Activated CD4-positive, alpha-beta T cell treated with anti-CD3 and anti-CD28 coated beads, Interleukin-2, amount 10 ng/mL, durations not matched to agents 7 days and 5 days (primary cell): ENCODE measurements at places on chromosomes 1 and 21. TPM values are rescaled to one million over a fixed set of nuclear protein-coding genes. Genes with fewer than 3 reads are reported as not detected.

The GOLT1A gene
- not detected for total RNA-seq

The LCE1C gene
- total RNA-seq = not detected

The CLCNKB gene
- not detected for total RNA-seq

- no peaks in the 10 kb centered on the region for H3K36me3 ChIP-seq
- no peaks in the 10 kb centered on the region for H3K4me1 ChIP-seq
- H3K4me3 ChIP-seq = no peak overlapping the region
- no peak for DNase-seq
- no peak overlapping the region for H3K27ac ChIP-seq
- no peaks in the 10 kb centered on the region for H3K27me3 ChIP-seq
These were observed 177.6 kb downstream of the GABPA start for GRCh38 chr21:25912402-25912746.

DNA sequence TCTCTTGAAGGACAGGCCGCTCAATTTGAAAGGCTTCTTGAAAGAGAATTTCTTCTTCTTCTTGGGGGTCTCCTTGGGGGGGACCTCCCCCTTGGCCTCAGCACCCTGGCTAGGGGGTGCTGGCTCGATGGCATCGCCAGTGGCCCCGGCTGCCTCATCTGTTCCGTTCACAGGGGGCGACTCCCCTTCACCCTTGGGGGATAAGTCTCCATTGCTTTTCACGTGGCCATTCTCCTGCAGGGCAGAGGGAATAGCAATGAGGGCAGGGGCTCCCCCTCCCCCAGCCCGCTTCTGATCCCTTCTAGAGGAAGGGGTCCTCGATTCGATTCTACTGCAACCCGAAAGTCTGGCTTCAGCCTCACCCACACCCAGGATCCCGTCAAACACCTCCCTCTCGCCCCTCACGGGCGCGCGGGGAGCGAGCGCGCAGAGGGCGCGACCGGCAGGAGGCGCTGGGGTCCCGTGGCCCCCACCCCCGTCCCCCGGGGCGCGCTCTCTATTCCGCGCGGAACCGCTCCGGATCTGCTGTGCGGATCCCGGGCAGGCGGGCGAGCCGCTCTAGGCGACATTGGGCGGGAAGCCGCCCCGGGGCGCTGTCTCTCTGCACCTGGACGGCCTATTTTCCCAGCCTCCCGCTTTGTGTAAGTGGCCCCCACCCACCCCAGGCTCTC lies 1.0 kb downstream of the MARCKSL1 start:
- H3K27ac ChIP-seq = no peak overlapping the region
- peak; percentile 56 for DNase-seq
- peaks cover 48% of the 10 kb centered on the region for H3K4me1 ChIP-seq
- H3K4me3 ChIP-seq = peak overlapping the region; percentile 82
- peaks cover 38% of the 10 kb centered on the region for H3K36me3 ChIP-seq

DNA sequence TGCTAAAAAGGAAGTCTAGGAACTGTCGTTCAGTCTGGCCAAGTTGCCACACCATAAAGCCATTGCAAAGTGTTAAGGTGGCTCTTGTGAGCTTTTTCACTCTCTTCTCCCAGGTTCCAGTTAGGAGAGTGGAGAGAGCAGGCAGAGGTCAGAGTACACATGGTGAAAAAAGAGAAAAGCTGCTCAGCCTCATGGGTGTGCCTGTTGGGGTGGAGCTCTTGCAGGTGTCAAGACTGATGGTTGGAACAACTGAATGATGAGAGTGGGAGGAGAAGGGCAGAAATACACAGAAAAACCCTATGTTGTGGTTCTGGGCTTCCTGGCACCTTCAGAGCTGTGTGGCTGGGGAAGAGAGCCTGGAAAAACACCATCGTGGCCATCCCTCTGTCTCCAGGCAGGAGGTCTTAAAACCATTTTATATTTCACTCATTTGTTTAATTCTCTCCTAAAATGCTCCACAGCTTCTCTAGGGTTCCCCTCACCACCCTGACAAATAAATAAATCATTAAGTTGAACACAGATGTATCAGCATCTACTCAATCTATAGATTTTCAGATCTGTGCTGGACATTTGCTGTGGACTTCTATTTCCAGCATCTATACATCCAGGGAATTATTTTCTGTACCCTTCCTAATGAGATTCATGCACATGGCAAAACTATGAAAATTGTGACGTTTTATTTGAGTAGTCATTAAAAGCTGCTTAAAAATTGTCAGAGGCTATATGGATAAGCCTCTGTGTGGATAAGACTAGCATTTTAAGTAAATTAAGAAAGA lies 17.5 kb downstream of the UBASH3A start:
- peaks cover 91% of the 10 kb centered on the region for H3K4me1 ChIP-seq
- DNase-seq = no peak
- peak overlapping the region; percentile 27 for H3K27ac ChIP-seq
- H3K4me3 ChIP-seq = no peak overlapping the region

DNA sequence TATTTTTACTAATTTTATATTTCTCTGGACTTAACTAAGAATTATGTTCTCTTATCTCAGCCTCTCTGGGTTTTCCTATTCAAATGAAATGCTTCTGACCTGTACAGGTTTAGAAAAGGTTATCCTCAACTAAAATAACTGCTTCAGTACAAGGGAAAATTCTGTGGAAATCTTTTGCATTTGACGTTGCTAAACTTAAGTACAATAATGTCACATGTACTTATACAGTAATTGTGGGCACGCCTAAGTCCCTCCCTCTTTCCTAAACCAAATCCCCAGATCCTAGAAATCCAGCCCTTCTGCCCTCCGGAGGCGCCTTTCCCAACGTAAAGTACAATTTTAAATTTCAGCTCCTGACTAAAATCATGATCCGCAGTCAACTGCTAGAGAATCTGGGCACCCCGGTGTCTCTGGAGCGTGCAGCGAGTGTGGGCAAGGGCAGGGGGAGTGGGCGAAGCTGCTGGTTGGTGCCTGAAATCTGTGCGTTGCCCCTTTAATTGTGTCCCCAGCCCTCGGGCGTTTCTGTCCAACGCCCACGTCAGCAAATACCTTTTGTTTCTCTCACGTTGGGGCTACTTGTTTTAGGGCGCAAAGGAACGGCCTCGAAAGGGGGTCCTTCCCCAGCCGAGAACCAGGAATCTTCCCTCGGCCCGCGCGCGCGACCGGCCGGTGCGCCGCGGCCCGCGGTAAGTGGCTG lies at the start of gene ZBTB8A:
Gene ZBTB8A, plus strand, starts transcription at position 541 of the 697 bp plus-strand sequence. CDS start 53,505 bp downstream, outside the sequence.
- no peak for DNase-seq
- peaks cover 8% of the 10 kb centered on the region for H3K4me1 ChIP-seq
- peak within 1 kb of the TSS; percentile 7 for H3K27ac ChIP-seq
- peak within 1 kb of the TSS; percentile 63 for H3K4me3 ChIP-seq

- peak overlapping the region; percentile 76 for H3K27ac ChIP-seq
- peak overlapping the region; percentile 33 for H3K4me3 ChIP-seq
- peaks cover 73% of the 10 kb centered on the region for H3K4me1 ChIP-seq
- peaks cover 26% of the 10 kb centered on the region for H3K27me3 ChIP-seq
- no peak for DNase-seq
These were observed 125.6 kb downstream of the KCNN3 start for GRCh38 chr1:154744352-154745035.

- no peak overlapping the region for H3K4me3 ChIP-seq
- H3K27ac ChIP-seq = peak overlapping the region; percentile 81
- H3K36me3 ChIP-seq = no peaks in the 10 kb centered on the region
- H3K4me1 ChIP-seq = peaks cover 15% of the 10 kb centered on the region
- H3K27me3 ChIP-seq = peaks cover 9% of the 10 kb centered on the region
- peak; percentile 28 for DNase-seq
These were observed 22.4 kb upstream of the SYNC start for GRCh38 chr1:32724678-32725614.

- peaks cover 35% of the 10 kb centered on the region for H3K4me1 ChIP-seq
- H3K36me3 ChIP-seq = peaks cover 18% of the 10 kb centered on the region
- no peak for DNase-seq
- no peaks in the 10 kb centered on the region for H3K27me3 ChIP-seq
These were observed 68.7 kb downstream of the ARID4B start for GRCh38 chr1:235259133-235259778.

DNA sequence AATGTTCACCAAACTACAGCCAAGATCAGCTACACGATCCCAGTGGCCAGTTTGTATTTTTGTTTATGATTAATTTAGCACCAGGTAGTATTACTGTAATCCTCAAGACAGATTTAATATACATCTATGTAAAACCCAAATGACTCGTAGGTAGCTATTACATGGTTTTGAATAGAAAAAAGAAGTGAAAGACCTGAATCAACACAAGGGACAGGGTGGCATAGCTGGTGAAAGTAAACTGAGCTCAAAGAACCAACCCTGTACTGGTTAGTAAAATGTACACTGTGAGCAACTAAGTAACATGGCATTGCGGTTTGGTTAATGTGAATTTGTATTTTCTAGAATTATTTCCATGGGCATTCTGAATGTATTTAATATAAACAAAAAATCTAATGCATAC lies 8.8 kb downstream of the GPATCH2 start:
- no peak overlapping the region for H3K4me3 ChIP-seq
- no peak overlapping the region for H3K27ac ChIP-seq
- no peak for DNase-seq
- no peaks in the 10 kb centered on the region for H3K27me3 ChIP-seq

- DNase-seq = no peak
- H3K4me1 ChIP-seq = no peaks in the 10 kb centered on the region
- H3K4me3 ChIP-seq = no peak overlapping the region
- no peak overlapping the region for H3K27ac ChIP-seq
- no peaks in the 10 kb centered on the region for H3K36me3 ChIP-seq
These were observed 23.8 kb upstream of the LYPD8 start for GRCh38 chr1:248779350-248779749.

DNA sequence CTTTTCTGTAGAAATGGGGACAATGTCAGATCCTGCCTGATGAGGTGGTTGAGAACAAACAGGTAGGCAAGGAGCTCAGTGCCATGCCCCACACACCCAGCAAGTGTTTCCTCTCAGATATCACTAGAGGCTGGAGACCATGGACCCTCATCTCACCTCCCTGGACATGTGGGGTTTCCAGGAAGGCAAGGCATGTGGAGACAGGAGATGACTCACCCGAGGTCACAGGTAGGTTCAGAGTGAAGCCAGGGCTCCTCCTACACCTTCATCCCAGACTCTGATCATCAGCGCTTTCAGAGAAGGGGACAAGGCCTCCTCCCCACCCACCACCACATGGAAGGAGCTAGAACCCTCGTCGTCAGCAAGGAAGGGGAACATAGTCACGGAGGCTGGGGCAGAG lies 69.2 kb downstream of the MATN1 start:
- no peak overlapping the region for H3K27ac ChIP-seq
- peaks cover 1% of the 10 kb centered on the region for H3K36me3 ChIP-seq
- DNase-seq = no peak
- H3K27me3 ChIP-seq = peaks cover 4% of the 10 kb centered on the region
